Activated B cell treated with CpG ODN at 0.5 μM for 24 hours (primary cell): ENCODE measurements at places on chromosomes 3 and 15. TPM values are rescaled to one million over a fixed set of nuclear protein-coding genes. Genes with fewer than 3 reads are reported as not detected.

DNA sequence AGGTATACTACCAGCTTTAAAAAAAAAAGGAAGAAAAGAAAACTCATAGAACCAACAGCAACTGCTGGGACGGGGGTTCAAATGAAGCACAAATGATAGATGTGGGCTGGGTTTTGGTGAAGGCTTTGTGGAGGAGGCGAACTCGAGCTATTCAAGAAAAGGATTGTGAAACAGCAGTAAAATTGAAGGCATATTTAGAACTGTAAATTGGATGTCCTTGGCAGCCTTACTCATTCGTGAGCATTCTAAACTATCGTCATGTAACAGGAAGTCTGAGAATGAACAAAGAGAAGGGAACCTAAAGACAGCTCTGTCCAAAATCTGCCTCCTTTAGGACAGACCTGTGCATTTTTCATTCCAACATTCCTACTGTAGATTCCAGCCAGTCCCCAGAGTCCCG is 97.8 kb downstream of the LARS2 start:
- no peaks in the 10 kb centered on the region for H3K27me3 ChIP-seq
- DNase-seq = no peak
- no peak overlapping the region for H3K27ac ChIP-seq
- H3K4me1 ChIP-seq = no peaks in the 10 kb centered on the region
- peaks cover 63% of the 10 kb centered on the region for H3K36me3 ChIP-seq
- H3K4me3 ChIP-seq = no peak overlapping the region

DNA sequence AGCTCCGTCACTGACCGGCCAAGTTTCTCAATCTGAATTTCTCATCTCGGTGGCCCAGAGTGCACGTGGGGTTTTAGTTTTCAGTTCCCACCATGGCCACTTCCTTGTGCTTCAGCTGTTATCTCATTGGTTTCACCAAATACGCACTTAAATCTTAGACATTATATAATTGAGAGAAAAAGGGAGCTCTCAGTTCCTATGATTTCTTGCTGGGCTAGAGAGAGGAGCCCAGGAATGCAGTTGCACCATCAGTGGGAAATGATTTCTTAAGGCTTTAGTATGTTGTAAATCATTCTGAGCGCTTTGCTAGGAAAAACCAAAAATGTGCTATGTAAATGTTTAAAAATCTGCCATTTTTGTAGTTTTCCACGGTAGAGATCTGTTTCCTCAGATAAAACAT is 53.2 kb downstream of the OXNAD1 start:
- H3K4me1 ChIP-seq = peaks cover 2% of the 10 kb centered on the region
- H3K27me3 ChIP-seq = no peaks in the 10 kb centered on the region
- H3K27ac ChIP-seq = no peak overlapping the region
- peaks cover 96% of the 10 kb centered on the region for H3K36me3 ChIP-seq
- no peak overlapping the region for H3K4me3 ChIP-seq

- no peaks in the 10 kb centered on the region for H3K27me3 ChIP-seq
- peaks cover 13% of the 10 kb centered on the region for H3K4me1 ChIP-seq
- no peak for DNase-seq
- no peaks in the 10 kb centered on the region for H3K36me3 ChIP-seq
- H3K4me3 ChIP-seq = no peak overlapping the region
Measured at GRCh38 chr3:59762941-59763340, 713.1 kb upstream of the CFAP20DC start.

DNA sequence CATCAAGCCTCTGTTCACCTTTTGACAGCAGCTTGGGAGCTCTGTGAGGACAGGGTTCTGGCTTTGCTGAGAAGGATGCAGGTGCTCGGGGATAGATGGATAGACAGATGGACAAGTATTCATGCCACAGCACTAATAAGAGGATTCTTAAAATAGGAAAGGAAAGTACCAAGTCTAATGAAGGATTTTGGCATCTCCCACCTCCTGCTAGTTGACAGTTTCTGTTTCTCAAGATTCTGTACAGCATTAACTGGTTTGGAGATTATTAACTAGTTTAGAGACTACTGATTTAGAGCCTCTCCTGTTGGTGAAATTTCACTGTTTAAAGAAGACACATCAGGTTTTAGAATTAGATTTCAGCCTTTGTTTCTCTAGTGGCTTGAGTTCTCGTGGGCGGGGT is 152.3 kb downstream of the CACNA1D start:
- H3K27ac ChIP-seq = no peak overlapping the region
- H3K36me3 ChIP-seq = no peaks in the 10 kb centered on the region
- H3K27me3 ChIP-seq = peaks cover 12% of the 10 kb centered on the region
- peaks cover 15% of the 10 kb centered on the region for H3K4me1 ChIP-seq

GRCh38 chr3:113262304-113262665 is 50.9 kb downstream of the BOC start:
- no peak overlapping the region for H3K4me3 ChIP-seq
- DNase-seq = no peak
- no peaks in the 10 kb centered on the region for H3K36me3 ChIP-seq
- no peaks in the 10 kb centered on the region for H3K4me1 ChIP-seq

GRAMD1C gene
- 11.4 and 12.2 TPM in 2 replicates for total RNA-seq
